ENCODE measurements at places on chromosomes 11 and 22.

- no peak for DNase-seq
Observed at GRCh38 chr11:126485986-126486635, 130.6 kb downstream of the ST3GAL4 start.

- no peak for DNase-seq
Observed at GRCh38 chr22:27495325-27495724, 306.2 kb downstream of the MN1 start.

DNA sequence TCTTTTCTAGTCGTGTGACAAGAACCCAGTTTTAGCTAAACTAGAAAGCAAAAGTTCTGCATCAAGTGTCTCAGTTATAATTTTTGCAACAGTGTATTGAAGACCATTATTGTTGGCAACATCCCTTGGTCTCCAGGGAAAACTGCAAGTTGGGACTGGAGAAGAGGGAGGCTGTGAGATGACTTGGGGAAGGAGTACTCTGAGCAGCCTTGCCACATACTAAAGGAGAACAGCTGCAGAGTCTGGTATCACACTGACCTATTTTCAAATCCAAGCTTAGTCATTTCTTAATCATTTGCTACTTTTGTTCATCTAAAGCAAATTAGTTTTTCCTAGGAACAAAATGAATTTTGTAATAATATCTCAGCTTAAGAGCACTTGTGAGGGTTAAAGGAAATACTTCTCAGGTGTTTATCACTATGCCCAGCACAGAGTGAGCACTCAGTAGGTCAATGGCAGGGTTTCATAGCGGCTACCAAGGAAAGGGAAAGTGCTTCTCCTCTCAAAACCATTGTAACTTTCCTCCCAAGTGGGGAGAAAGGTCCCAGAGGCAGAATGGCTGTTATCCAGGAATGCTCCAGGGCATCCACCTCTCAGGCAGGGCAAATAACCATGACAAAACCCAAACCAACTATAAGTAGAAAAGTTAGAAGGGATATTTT is 247.1 kb downstream of the C11orf87 start:
- no peak for DNase-seq

- no peak for DNase-seq
Observed at GRCh38 chr11:40683010-40683409, 776.4 kb downstream of the LRRC4C start.

- peak; percentile 13 for DNase-seq
Observed at GRCh38 chr11:116535994-116536393, 236.8 kb downstream of the BUD13 start.

GRCh38 chr22:24200619-24201212 is 19.4 kb downstream of the SUSD2 start:
- DNase-seq, result no peak

DNA sequence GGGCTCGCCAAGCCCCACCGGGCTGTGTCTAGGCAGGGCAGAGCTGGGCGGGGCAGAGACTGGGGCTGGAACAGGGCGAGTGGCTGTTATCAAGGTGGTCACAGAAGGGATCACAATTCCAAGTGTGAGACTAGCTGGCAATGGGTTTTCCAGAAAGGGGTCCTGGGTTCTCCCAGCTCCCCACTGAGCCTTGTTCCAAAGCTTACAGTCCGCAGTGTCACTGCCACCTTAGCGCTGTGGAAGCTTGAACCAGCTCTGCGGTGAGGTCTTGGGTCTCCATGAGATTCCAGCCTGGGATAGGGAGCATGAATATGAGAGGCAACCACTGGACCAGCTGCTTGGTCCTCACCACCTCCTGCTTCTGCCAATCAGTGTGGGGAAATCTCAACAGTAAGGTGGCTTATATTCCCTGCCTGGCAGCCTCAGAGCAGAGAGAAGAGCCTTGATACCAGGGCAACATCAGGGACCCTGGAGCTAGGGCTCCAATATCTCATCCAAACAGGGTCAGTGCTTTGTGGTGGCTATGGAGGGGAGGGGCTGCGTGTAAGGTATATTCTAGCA is 831 bp downstream of the CD44 start:
- no peak for DNase-seq

GRCh38 chr11:67544616-67545242 is 21.5 kb upstream of the CABP2 start:
- no peak for DNase-seq

DNA sequence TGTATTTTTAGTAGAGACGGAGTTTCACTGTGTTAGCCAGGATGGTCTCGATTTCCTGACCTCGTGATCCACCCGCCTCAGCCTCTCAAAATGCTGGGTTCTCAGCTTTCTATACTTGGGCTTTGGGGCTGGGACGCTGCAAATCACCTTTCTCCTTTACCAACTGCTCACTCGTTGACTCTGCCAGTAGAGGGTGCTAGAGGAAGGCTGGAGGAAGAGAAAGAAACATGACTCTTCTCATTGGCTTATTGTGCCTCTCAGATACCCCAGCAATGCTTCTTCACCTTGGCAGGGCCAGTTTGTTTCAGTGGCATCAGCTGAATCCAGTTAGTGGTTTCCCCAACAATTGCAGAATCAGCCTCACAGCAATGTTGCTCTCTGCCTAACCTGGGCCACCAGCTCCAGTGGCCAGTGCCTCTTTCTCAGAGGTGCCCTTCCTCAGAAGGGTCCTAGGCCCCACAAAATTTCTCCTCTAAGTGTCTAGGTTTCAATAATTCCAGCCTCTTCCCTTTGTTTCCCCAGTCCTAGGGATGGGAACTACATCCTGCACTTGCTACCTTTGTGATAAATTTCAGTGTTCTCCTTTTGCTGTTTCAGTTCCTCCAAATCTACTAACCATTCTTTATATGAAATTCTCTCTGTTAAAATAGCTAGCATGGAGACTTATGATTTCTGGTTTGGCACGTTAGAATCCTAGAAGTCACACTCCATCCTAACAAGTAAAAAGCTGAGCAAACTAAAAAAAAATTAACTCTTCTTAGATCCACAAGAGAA is 71.5 kb upstream of the VSTM5 start:
- DNase-seq, result peak; percentile 61

GRCh38 chr11:43694477-43694876 is 13.9 kb downstream of the HSD17B12 start:
- DNase-seq, result no peak

GRCh38 chr11:39149214-39149613 is 2310.2 kb downstream of the LRRC4C start:
- no peak for DNase-seq

GRCh38 chr22:37906364-37907008 is 389 bp downstream of the MICALL1 start:
- DNase-seq, result no peak

DNA sequence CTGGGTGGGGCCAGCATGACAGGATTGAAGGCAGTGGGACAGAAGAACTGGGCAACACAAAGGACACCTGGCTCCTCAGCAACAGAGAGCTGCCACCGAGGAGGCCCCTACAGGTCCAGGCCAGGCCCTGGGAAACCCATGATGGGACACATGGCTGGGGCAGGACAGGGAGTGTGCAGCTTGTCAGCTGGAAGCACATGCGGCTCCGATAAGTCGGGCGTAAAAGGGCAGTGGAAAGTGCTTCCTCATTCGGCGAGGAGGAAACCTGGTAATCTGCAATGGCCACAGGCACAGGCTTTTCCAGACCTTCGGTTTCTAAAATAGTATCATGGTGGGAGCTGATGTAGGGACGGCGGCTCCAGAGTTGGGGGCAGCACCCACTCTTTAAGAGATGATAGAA is 16.5 kb downstream of the GNAZ start:
- no peak for DNase-seq

DNA sequence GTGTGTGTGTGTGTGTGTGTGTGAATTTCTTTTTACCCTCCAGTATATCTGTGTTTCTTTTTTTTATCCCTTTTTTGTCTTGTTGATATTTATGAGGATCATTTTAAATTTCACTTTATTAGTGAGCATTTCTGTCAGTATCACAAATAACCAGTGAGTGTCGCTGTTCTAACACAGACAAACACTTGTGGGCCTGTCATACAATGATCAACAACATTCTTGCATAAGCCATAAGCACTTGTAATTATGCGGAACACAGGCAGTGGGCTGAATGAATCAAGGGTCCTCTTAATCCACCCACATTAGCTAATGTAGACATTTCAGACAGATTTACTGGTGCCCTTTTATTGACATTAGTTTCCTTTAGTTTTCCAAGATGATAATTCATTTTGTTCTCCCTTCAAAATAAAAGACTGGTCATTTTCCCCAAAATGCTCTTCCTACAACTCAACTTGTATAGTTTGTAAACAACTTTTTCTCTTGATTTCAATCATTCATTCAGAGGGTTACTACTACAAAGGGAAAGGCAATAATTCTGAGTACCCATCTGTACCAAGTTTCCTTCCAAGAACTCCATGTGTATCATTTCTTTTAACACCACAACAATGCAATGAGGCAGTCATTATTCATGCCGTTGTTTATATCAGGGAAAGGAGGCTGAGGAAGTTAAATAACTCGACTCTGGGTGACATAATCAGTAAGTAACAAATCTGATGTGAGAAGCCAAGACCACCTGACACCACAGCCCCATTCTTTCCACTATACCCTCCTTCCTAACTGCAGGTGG is 34.5 kb upstream of the ANO3 start:
- peak; percentile 49 for DNase-seq

DNA sequence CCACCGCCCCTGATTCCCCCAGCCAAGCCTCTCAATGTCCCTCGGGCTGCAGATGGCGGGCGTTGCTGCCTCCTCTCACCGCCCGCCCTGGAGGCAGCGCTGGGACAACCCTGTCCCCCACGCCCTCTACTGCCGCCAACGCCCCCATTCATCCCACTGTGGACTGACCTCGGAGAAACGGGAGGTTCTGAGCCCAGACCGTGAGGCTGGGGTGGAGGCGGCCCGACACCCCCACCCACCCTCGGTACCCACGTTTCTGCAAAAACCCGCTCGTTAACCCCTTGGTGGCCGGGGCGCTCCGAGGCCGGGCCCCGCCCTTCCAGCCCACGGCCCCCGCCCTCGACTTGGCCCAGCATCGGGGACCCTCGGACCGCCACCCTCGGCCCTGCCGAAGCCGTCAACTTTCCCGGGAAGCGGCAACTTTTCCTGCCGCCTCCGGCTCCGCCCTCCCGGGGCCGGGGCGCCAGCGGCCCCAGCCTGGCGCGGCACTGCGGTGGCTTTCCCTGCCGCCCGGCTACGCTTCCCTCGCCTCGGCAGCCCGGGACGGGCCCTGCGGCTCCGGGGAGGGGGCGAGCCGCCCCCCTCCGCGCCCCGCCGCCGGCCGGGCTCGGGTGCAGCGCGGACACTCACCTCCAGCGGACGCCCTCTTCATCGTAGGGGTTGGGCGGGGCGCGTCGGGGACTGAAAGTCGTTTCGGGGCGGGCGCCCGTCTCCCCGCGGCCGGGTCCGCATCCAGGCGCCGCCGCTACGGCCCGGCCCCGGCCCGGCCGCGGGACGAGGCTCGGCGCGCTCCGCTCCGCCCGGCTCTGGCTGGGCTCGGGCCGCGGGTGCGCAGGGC is 458 bp downstream of the RTN4R start:
- no peak for DNase-seq

DNA sequence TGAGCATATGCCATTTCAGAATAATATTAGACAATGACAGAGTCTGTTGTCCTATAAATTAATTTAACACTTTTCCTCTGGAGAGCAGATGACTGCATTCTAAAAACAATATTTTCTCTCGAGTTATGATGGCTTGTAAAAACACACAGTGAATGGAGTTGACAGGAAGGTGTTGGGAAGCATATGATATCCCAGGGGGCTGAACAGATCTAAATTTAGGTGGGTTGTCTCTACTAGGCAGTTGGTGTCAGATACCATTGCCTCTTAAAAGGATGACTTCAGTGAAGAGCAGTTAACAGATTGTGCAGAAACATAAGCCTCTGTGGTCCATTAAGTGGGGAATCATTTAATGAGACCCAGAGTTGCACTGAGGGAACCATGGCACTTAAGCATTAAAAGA is 30.7 kb downstream of the SVIP start:
- DNase-seq, result no peak

DNA sequence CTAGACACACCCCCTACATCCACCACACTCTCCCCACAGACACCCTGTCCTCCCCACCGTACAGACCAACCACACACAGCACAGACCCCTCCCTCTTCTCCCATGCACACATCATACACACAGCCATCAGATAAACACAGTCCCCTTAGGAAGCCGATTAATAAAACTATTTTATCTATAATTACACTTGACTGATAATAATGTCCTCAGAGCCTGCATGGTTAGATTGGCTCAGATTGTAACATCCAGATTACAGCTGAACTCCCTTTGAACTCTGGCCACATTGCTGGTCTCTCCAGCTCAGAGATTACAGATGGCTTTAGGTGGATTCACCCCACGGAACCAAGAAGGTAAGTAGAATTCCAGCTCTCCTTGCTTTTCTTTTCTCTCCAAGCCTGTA is 9.5 kb upstream of the ELF5 start:
- DNase-seq, result no peak

DNA sequence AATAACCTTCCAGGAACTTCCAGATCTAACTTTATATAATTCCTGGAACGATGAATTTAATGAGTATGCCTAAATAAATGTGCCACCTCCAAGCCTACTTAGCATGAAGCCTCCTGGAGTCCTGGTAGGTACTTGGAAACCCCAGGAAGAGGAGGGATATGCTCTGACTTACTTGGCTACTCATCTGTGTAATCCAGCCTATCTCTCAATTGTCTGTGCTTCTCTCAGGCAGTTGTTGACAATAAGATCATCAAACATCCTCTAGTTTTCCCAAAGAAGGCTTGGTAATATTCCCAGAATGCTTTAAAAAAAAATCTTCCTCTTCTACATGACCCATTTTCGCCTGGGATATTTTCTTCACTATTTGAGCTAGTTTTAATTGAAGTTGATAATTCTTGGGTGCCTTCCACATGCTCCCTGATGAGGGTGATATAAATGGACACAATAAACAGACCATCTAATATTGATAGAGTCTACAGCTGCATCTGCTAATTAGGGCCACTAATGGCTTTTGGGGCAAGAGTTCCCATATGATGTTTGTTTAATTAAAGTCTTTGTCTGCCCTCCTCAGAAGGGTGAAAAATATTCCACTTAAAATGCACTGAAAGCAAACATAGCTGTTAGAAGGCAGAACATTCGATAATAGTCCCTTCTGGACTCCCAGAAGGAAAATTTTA is 75.5 kb upstream of the RAB38 start:
- DNase-seq, result no peak

GRCh38 chr11:24886880-24887619 is 390.2 kb downstream of the LUZP2 start:
- no peak for DNase-seq
